ENCODE measurements at places on chromosomes 2 and 18.

DNA sequence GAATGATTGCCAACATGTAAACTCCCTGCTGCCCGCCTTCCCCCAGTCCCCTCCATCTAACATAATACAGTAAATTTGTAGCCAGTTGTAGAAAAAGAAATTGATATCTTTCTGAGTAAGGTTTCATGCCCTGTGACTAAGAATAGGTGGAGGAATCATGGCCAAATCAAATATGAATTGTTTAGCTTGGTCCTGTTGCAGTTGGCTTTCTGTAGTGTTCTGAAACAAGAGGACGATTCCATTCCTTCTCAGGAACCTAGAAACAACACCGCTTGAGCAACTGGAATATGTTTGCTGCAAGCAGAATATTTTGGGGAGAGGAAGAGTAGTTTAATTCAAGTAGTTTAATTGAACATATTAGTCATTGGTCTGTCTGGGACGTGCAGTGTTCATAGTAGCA lies 7.0 kb upstream of the DRC1 start:
- no peak for DNase-seq

DNA sequence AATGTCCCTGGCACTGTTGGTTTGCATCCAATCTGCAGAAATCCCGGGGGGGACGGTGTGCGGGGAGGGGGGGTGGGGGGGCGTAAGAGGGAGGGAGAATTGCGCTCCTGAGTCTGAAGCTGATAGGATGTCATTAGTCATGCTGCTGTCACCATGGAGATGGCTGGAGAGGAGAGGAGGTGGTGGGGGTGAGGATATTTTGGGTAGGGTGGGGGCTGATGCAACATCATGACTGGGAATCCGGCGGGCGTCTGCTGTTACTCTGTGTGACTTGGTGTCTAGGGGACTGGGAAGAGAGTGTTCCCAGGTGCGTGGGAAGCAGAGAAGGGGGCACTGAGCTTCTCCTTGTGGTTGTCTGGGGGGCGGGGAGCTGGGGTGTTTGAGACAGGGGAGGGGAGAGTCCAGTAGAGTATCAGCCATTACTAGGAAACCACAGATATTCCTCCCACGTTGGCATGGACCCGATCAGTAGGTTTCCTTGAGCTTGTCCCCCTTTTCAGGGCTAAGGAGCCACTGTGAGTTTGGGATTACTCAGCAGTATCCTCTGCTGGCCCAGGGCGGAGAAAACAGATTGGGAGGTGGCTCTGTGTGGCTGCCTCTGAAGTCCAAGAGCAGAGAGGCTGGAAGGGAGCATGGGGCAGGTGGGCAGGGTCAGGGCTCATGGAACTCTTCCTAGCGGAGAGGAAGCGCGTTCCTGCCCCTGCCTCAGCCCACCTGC lies 18.9 kb downstream of the TET3 start:
- DNase-seq, result no peak

GRCh38 chr18:23824669-23825068 lies 135.4 kb downstream of the LAMA3 start:
- DNase-seq, result no peak

DNA sequence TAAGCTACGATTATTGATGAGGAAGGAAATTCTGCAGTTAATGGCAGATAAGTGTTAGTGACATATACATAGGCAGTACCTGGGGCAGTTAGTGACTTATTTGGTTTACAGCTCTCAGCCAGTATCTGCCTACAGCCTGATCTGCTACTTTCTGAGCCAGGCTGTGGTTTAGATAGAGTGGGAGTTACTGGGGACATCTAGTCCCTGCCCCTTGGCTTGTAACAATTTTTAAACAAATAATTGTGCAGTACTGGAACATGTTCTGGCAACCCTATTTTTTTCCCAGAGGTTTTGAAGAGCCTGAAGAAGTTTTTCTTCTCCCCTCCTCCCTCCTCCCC lies 2.3 kb downstream of the KIF5C start:
- DNase-seq, result no peak

GRCh38 chr2:129803032-129803431 lies 176.4 kb upstream of the RAB6C start:
- DNase-seq, result no peak

GRCh38 chr2:98355881-98356280 lies 9.6 kb downstream of the CNGA3 start:
- DNase-seq, result no peak

Data from suprapubic skin (tissue), 4 donors.